Stimulated activated CD4-positive, alpha-beta T cell treated with anti-CD3 and anti-CD28 coated beads, Interleukin-4, amount 100 ng/mL, for 24 hours (primary cell): ENCODE measurements at places on chromosomes 1 and 21.

DNA sequence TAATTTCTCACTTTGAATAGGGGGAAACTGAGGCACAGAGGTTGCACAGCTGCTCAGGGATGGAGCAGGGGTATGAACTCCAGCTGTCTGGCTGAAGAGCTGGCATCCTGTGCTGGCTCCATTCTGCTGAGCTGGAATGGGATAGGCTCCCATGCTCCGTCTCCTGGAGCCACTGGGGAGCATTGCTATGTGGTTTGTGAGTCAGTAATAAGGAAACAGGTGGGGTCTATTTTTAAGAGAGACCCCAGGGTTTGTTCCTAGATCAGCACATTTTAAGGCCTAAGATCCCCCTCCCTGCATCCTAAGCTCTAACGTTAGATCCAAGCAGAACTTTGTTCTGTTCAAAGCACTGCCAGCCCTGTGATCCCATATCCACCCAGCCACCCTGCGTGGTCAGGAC is 72.2 kb downstream of the LACTBL1 start:
- no peak for DNase-seq

- DNase-seq: no peak
Measured at GRCh38 chr21:46545363-46545762, 59.5 kb downstream of the S100B start.

GRCh38 chr1:237998581-237998980 is 107.9 kb upstream of the ZP4 start:
- no peak for DNase-seq

DNA sequence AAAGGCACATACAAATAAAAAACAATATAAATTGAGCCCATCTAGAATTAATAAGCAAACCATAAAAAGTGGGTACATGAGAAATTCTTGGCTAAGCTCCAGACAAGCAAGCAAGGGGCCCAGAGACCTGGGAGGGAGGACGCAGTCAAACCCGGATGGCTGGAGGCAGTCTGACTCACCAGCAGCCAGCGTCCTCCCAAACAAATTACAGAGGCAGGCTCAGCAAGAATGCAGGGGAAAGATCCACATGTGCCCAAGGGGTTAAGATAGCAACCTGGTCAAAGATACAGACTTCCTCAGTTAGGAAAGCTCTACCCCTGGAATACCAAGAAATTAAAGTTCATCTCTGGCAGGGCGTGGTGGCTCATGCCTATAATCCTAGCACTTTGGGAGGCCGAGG is 7.4 kb upstream of the TIAM1 start:
- no peak for DNase-seq

DNA sequence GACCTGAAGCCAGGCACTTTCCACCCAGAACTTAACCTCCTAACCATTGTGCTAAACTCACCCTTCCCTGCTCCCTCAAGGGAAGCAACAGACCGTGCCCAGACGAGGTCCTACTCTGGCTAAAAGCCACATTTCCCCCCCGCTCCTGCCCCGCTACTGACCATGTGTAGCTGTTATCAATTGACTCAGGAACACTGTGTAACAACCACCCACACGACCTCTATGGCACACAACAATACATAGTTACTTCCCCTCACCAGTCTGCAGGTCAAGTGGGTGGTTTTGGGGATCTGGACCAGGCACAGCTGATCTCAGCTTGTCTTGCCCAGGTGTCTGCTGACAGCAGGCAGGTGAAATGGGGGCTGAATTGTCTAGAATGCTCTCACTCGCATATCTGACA is 40.1 kb downstream of the CAMK2N1 start:
- no peak for DNase-seq

DNA sequence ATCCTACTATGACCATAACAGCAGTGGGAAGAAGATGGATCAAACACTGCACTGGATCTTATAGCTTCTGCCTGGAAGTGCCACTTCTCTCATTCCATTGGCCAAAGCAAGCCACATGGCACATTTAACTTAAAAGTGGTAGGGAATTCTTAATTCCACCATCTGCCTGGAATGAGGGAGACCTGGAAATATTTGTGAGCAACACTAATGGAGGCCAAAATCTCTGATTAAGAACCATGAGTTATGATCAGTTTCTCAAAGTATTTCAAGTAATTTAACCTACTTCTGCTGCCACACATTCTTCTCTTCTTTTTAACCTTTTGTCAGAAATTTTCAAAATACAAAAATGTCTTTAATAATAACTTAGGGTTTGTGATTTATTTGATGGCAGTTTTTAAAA is 154.0 kb upstream of the C1orf87 start:
- no peak for DNase-seq

DNA sequence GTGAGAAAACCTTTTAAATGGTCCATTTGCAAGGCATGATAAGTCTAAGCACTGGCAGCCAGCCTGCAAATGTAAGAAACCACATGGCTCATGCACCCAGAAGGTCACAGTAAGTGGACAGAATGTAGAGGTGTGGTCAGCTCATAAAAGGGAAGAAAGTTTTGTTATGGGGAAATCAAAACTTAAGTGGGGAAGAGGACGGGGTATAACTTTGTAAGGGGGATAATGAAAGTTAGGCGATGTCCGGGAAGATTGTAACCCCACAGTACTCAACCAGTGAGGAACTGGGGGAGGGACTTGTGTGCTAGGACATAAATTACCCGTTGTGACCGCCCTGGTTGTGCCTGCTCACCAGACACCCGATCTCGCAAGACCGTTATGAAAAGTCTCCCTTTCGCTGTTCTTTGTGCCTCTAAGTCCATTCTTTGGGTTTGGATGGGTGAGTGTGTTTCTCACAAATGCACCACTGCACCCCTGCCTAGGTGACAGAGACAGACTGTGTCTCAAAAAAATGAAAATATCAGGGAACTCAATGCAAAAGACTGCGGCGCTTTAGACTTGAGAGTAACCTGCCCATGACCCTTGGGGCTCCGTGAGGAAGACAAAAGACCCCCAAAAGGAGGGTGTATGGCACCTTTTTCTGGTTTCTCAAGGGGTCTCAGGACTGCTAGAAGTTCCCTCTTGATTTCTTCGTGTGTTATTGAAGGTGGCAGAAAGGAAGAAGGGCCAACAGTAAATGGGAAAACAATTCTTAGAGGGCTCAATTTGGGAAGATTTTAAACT is 28.6 kb upstream of the ZNF496 start:
- DNase-seq: no peak

DNA sequence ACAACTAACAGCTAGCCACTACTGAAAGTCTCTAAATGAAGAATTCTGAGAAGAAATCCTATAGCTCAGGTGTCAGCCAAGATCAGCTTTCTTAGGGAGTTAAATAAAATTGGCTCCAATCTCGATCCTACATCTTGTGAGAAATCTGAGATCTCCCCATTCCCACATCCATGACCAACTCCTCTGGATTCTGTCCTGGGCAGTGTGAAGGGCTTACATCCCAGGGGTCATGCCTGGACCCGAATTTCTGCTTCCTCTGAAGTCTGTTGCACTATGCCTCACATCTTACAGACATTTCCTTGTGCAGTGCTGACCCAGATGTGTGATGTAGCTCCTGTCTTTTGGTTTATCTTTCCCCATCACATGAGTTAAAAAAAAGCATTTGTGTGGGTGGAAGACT is 4.8 kb upstream of the TNN start:
- DNase-seq: no peak

GRCh38 chr1:97726386-97726785 is 194.4 kb downstream of the DPYD start:
- no peak for DNase-seq

- DNase-seq: no peak
Measured at GRCh38 chr1:152137215-152137614, 21.8 kb downstream of the RPTN start.

- no peak for DNase-seq
Measured at GRCh38 chr1:168653567-168653966, 75.4 kb downstream of the DPT start.

GRCh38 chr1:177340601-177341067 is 169.9 kb downstream of the BRINP2 start:
- DNase-seq: no peak

- DNase-seq: no peak
Measured at GRCh38 chr1:21930080-21930571, 7.0 kb downstream of the HSPG2 start.

- DNase-seq: no peak
Measured at GRCh38 chr1:47763591-47764171, 233.5 kb downstream of the TRABD2B start.

DNA sequence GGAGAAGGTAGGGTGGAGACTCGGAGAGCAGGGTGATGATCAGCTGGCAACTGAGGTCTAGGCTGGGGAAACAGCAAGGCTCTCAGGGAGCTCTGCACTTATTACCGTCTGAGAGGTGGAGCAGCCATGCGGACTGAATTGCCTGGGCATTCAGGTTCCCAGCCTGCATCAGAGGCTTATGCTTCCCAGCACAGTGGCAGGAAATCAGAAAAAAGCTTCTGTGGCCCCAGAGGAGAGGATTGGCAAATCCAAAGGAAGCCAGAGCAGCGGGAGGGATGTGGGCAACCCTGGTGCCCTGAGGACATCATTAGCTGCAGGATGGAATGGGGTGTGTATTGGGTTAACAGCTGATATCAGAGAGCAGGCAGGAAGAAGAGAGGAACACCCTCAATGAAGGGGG is 374.1 kb upstream of the POU3F1 start:
- no peak for DNase-seq

- DNase-seq: peak; percentile 15
Measured at GRCh38 chr1:200925831-200926230, 31.1 kb downstream of the INAVA start.

DNA sequence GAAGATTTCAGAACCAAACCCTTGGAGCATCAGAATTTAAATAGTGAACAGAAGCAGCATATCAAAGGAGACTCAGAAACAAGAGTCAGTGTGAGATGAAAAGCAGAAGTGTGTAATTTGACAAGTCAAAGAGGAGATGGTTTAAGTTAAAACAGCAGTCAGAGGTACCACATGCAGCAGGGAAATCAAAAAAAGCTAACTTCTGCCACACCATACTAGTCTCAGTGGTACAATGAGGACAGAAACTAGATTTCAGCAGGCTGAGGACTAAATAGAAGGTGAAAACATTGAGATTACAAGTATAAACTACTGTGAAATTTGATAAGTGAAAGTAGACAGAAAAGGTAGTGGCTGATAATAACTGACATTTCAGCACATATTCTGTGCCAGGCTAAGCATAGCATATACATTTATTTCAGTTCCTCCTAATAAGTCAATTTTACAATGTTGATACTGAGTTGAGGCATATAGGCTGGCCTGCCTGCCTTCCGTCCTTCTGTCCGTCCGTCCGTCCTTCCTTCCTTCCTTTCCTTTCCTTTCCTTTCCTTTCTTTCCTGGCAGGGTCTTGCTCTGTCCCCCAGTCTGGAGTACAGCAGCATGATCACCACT is 12.6 kb downstream of the SUCO start:
- DNase-seq: no peak

GRCh38 chr1:71738256-71738655 is 544.1 kb downstream of the NEGR1 start:
- no peak for DNase-seq

- DNase-seq: no peak
Measured at GRCh38 chr1:171081314-171081753, 9.4 kb upstream of the FMO3 start.
